ENCODE measurements at places on chromosomes 3 and 15.

GRCh38 chr3:186180891-186181481, 72.1 kb upstream of the ETV5 start:
- no peak for DNase-seq

- DNase-seq = no peak
These were observed 625.6 kb downstream of the SI start for GRCh38 chr3:164452707-164453106.

DNA sequence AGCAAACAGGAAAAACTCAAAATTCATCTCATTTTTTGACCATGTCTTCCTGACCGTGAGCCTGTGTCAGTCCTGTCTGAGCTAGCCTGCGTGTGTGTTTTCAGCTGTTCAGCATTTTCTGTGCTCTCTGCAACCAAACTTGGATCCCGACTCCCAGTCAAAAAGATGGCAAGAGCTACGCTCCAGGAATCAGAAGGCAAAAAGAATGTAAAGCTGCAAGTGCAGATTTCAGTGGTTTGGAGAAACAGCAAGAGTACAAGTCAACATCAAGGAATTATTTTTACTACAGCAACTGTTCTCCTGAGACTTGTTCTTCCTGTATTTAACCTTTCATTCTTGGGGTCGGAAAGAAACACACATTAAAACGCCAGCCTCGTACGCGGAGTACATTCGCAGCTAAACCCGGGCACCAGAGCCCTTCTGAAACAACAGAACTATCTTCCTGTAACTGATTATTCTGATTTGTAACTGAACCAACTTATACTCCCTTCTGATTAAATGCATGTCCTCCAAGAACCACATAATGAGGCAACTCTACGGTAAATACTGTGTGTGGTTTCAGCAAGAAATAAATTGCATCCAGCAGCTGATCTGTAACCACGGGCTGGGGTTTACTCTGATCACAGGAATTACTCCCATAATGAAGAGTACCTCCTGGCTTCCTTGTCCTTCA, 107.4 kb downstream of the LRIG1 start:
- no peak for DNase-seq

- no peak for DNase-seq
These were observed 33.7 kb downstream of the KIF7 start for GRCh38 chr15:89621547-89621946.

GRCh38 chr3:157752554-157752953, 249.3 kb upstream of the VEPH1 start:
- no peak for DNase-seq

GRCh38 chr3:106097817-106098435, 229.1 kb upstream of the CBLB start:
- DNase-seq = no peak

GRCh38 chr3:29441422-29441821, 160.6 kb downstream of the RBMS3 start:
- DNase-seq = no peak

DNA sequence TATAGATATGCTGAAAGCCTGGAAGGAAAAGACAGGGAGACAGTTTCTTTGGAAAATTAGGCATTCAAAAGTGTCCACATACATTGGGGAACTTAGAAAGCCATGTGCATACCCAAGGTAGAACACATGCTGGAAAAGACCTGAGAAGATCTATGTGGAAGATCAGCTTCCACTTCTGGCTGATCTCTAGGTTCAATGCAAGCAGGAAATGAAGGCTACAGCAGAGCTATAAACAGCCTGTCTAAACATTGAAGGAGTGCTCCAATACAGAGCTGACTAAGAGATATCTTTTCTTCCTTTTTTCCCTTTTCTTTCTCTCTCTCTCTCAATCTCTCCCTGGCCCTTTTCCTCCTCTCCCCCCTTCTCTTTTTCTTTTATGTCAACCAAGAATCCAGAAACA, 73.6 kb upstream of the TCF12 start:
- no peak for DNase-seq

DNA sequence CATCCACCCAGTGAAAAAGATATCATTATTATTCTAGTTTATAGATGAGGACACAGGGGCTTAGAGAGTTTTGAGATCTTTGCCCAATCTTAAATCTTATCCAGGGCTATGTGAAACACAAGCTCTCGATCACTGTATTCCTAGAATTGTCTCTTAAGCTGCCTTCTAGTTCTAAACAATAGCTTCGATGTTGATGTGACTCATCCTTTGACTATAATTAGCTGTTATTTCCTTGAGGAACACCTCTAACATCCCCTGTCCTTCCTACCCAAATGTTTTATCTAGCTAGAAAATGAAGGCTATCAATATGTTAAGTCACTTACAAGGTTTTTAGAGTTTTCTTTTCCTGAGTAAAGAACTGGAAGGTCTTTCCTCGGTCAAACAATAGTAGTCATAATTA, 83.1 kb upstream of the STAC start:
- no peak for DNase-seq

GRCh38 chr3:105904678-105905284, 36.0 kb upstream of the CBLB start:
- DNase-seq = no peak

DNA sequence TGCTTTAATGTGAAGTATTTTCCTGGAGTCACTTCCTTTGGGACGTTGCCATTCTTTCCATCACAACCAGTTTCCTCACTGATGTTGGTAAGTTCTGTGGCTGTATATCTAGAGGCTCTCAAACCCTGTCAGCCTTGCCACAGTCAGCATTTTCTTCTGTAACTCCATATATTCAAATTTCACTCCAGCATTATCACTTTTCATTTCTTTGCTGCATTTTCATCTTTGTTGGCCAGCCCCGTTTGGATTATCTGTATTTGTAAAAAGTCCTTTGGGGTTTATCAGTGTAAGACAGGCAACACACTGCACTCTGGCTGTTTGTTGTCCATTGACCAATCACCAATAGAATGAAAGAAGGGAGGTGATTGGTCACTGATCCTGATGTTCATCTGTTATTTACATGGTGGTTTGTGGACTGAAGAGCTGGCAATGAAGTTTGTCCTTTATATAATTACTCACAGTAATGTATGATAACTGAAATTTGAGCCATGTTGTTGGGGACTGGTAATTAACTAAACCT, 20.3 kb downstream of the GMPS start:
- DNase-seq = no peak

GRCh38 chr3:197809356-197810020, 18.4 kb downstream of the LRCH3 start:
- DNase-seq = no peak

Measured in left ventricle myocardium superior (tissue), 1 donor.